ENCODE measurements at places on chromosomes 2 and 18.

DNA sequence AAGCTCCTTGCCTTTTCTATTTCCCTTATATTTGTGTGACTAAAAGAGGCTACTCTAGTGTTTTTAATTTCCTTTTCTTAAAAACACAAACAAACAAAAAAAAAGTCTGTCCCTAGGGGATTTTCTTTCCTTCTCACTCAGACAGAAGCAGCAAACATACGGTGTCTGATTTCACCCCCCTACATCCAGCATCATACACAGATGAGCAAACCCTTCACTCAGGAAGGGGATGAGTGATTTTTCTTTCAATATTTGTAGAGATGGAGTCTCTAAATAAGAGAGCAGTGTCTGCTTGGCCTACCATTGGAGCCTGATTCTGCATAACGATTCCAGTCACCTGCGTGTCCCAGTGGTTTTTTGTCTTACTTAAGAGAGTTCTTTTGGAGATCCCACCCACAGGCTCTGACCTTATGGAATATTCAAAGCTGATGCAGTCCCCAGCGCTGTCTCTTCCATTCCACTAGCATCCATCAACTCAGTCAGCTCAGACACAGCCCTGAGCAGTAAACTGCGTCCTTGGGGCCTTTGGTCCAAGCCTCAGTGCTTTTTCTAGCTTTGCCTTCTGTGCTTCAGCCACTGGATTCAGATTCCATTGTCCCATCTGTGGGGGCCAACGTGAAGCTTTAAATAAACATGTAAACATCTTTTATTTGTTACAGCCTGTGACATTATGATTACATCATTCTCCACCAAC lies 52.6 kb upstream of the TPO start:
- no peak for DNase-seq

DNA sequence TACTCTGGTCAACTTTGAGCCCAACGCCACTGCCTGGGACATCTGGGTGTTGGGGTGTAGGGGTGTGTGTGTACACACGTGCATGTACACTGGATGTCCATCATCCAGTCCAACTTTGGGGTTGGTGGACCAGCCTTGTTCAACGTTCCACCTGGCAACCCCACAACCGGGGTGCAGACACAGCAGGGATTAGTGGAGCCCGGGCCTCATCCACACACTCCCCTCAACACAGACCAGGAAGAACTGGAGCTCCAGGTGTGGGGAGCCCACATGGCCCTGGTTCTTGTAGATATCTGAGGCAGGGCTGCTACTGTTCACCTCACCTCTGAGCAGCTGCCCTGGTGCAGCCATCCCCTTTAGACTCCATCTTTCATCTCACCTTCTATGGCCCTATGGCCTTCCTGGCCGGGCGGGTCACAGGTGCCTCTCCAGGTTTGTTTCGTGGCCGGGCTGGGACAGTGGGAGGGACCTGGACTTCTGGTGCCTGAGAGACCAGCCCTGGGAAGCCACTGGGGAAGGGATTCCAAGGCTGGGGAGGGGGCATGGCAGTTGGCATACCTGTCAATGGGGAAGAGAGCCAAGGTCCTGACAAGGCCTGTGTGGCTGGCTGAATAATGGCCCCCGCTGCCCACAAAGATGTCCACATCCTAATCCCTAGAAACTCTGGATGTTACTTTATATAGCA lies 7.5 kb downstream of the NEU2 start:
- DNase-seq: no peak

- no peak for DNase-seq
Measured at GRCh38 chr2:192090911-192091310, 103.8 kb downstream of the TMEFF2 start.

- DNase-seq: no peak
Measured at GRCh38 chr18:8901019-8901418, 195.7 kb downstream of the MTCL1 start.

GRCh38 chr18:76445275-76445674 lies 49.8 kb downstream of the ZNF516 start:
- DNase-seq: peak; percentile 56

GRCh38 chr2:3466482-3466863 lies 52.9 kb downstream of the ADI1 start:
- DNase-seq: no peak

DNA sequence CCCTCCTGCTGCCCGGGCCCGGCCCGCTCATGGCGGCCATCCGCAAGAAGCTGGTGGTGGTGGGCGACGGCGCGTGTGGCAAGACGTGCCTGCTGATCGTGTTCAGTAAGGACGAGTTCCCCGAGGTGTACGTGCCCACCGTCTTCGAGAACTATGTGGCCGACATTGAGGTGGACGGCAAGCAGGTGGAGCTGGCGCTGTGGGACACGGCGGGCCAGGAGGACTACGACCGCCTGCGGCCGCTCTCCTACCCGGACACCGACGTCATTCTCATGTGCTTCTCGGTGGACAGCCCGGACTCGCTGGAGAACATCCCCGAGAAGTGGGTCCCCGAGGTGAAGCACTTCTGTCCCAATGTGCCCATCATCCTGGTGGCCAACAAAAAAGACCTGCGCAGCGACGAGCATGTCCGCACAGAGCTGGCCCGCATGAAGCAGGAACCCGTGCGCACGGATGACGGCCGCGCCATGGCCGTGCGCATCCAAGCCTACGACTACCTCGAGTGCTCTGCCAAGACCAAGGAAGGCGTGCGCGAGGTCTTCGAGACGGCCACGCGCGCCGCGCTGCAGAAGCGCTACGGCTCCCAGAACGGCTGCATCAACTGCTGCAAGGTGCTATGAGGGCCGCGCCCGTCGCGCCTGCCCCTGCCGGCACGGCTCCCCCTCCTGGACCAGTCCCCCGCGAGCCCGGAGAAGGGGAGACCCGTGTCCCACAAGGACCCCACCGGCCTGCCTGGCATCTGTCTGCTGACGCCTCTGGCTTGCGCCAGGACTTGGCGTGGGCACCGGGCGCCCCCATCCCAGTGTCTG lies 767 bp downstream of the RHOB start:
- DNase-seq: no peak

DNA sequence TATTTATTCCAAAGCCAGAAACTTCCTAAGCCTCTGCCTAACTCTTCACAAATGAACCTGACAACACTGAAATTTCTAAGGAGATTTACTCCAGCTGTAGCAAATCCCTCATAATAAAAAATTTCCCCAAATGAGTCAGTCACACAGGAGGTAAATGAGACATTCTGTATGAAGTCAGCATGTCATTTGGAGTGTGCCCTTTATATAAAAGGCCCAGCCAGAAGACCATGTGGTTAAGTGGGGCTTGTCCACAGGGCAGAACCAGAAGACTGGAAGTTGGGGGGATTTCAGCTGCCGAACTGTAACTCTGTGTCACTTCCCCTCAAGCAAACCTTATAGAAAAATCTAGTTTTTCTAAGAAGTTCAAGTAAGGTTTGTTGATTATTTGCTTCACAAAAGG lies 30.2 kb downstream of the NRP2 start:
- no peak for DNase-seq

- DNase-seq: no peak
Measured at GRCh38 chr2:233604826-233605225, 12.6 kb upstream of the UGT1A8 start.

GRCh38 chr2:145090841-145091761 lies 571.2 kb upstream of the ZEB2 start:
- DNase-seq: no peak

DNA sequence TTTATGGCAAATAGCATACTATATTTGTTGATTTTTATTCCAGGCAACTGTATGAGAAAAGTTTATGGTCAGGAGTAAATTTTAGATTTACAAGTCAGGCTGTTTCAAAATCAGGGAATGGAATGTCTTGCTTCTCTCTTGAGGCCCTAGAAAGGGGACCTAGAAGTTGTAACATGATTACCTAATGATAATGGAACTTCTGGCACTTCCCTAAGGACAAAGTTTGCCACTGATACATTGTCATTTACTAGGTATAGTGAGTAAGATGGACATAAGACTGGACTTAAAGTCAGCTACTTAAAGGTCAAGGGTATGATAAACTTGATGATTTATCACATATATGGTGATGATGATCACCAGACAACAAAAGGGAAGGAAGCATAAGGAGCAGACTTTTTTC lies 103.3 kb upstream of the VRK2 start:
- peak; percentile 17 for DNase-seq

GRCh38 chr18:78786776-78787175 lies 192.8 kb upstream of the SALL3 start:
- DNase-seq: no peak

GRCh38 chr2:7725171-7725849 lies 808.1 kb downstream of the RNF144A start:
- no peak for DNase-seq

DNA sequence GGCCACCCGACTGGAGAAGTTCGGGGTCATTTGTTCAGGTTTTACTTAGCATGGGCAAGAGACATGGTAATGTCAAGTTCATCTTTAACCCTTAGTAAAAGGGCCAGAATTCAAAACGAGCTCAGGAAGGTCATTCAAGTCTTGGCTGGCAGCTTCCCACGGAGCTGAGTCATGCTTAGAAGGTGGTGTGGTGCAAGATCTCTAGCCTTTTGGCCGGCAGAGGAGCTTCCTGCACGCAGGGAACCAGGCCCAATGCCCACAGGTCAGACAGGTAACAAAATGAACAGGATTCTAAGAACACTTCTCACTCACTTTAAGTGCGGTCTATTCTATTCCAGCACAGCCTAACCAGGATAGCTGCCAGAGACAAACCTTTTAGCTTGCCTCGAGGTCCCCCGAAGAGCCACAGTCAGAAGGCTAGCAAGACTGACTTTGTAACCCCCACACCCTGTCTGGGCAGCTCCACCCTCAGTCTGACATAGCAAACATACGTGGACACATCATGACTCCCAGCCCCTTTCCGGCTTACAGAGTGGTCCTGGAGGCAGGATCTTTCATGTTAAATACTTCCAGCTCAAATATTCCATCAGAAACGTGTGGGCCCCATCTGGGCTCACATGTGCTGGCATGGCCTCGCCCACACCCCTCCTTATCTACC lies 292.7 kb downstream of the BCL11A start:
- DNase-seq: peak; percentile 6

DNA sequence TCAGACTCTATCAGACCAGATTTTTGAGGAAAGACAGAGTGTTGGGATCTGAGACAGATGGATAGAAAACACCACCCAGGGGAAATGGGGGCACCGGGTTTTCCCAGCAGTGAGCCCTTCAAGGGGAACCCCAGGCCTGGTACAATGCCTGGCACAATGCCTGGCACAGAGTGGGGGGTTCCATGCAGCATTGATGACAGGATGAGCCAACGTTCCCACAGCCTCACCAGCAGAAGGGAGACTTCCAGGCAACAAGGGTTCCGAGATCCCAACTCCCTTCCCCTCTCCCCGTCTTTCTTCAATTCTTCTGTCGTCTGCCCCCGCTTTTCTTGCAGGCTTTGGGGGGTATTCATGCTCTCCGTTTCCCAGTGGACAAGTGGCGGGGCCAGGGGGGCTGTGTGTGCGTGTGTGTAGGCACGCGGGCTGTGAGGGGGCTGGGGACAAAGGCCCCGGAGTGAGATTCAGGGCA lies 132.1 kb upstream of the HAAO start:
- DNase-seq: no peak

GRCh38 chr18:78902795-78903435 lies 76.7 kb upstream of the SALL3 start:
- no peak for DNase-seq

GRCh38 chr2:122634256-122634655 lies 878.8 kb downstream of the TSN start:
- no peak for DNase-seq

- DNase-seq: no peak
Measured at GRCh38 chr2:173311844-173312606, 42.6 kb upstream of the CDCA7 start.

GRCh38 chr2:73202156-73203054 lies at the start of gene NOTO:
NOTO (plus strand) TSS chr2:73202574; CDS start chr2:73202667, 93 bp downstream.
- no peak for DNase-seq

DNA sequence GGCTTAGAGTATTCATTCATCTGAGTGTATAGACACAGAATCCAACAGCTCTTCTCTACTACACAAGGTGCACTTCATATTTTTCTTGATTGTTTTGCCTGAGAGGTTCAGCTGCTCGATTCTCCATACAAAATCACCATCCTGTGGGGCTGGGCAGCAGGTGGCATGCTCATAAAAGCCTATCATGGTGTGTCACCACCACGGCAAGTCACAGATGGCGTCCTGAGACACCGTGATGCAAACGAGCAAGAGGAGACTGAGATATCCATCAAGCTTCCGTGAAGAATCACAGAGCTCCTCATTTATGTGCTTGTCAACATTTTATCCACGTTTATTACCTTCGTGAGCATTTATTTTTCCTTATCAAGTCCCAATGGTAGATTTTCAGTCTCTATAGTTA lies 22.4 kb upstream of the NRP2 start:
- DNase-seq: no peak

GRCh38 chr2:48901015-48901343 lies 145.5 kb upstream of the LHCGR start:
- DNase-seq: no peak

- no peak for DNase-seq
Measured at GRCh38 chr2:120885749-120886148, 150.1 kb downstream of the GLI2 start.

DNA sequence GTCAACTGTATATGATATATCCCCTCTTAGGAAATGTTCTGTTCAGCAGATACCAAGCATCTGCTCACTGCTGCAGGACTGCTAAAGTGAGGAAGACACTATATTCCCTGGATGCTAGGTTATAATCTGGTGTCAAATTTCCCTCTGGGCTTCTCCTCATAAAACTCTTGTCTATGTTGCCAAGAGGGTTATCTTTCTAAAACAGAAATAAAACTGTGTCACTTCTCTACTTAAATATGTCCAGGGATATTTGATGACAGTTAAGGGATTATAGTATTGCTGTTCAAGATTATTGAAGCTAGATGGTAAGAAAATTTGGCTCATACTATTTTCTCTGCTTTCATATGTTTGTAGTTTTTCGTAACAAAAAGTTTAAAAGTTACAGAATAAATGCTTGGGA lies 30.5 kb upstream of the SNRNP27 start:
- no peak for DNase-seq

DNA sequence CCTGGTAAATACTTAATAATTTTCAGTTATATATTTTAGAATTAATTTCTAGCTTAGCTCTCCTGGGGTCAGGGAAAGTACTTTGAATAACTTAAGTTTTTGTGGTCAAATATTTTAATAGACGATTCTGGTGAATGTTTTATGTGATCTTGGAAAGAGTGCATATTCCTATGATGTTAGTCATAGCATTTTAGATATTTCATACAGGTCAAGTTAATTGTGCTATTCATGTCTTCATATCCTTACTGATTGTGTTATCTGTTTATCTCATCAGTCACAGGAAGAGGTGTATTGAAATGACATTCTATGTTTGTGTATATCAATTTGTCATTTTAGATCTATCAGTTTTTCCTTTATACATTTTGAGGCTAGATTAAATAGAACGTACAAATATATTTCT lies 576.2 kb downstream of the CPS1 start:
- peak; percentile 14 for DNase-seq

- no peak for DNase-seq
Measured at GRCh38 chr2:195560209-195560895, 96.7 kb upstream of the SLC39A10 start.

- DNase-seq: no peak
Measured at GRCh38 chr2:98478088-98478551, 33.5 kb downstream of the INPP4A start.

GRCh38 chr2:141411419-141411818 lies 719.4 kb downstream of the LRP1B start:
- DNase-seq: no peak

- DNase-seq: no peak
Measured at GRCh38 chr2:222912776-222913175, 51.9 kb downstream of the ACSL3 start.

- DNase-seq: no peak
Measured at GRCh38 chr2:110106642-110107041, 9.0 kb downstream of the MALL start.

GRCh38 chr2:23905155-23905554 lies 21.8 kb downstream of the ATAD2B start:
- DNase-seq: no peak
